Right renal cortex interstitium (tissue), 3 donors: ENCODE measurements at places on chromosomes 1 and 21.

GRCh38 chr1:118890851-118891384 is 97.2 kb downstream of the TBX15 start:
- DNase-seq = no peak

GRCh38 chr1:156750191-156750672 is 1.2 kb downstream of the HDGF start:
- no peak for DNase-seq

DNA sequence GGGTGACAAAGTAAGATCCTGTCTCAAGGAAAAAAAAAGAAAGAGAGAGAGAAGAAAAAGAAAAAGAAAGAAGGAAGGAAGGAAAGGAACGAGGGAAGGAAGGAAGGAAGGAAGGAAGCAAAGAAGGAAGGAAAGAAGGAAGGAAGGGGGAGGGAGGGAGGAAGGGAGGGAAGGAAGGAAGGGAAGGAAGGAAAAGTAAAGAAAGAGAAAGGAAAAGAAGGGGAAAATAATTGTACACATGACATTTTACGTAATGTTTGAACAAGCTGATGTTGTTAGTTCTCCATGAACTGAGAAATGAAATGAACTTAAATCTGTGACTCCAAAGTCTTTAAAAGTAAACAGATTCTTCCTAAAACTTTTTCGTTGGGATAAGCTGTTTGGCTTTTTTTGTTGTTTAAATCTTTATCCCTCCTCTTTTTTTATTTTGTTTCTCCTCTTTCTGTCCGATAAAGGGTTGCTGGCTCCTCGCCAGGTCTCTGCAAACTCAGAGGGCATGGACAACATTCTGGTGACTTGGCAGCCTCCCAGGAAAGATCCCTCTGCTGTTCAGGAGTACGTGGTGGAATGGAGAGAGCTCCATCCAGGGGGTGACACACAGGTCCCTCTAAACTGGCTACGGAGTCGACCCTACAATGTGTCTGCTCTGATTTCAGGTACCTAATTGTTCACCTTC is 59.8 kb downstream of the IL12RB2 start:
- no peak for DNase-seq

DNA sequence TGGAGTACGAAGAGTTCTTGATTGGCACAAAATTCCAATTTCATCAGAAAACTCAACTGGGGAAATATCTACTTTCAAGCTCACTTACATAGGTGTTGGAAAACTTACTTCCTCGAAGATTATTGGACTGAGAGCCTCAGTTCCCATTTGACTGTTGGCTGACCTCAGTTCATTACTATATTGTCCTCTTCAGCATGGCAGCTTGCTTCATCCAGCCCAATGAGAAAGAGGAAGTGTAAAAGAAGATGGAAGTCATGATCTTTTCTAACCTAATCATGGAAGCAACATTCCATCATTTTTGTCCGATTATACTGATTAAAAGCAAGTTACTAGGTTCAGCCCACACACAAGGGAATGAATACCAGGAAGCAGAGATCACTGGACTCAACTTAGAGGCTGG is 49.4 kb downstream of the HSD3B1 start:
- no peak for DNase-seq

DNA sequence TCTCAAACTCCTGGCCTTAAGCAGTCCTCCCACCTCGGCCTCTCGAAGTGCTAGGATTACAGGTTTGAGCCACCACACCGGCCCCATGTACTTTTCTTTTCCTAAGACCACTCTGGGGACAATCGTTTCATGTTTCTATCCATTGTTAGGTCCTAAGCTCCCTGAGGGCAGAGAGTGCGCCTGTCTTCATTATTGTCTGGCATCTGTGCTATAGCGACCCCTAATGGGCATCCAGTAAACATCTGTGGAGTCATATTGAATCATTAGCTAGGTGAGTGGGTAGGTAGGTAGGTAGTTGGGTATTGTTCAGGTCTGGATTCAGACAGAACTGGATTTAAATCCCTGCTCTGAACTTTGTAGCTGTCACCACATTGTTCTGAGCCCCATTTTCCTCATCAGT is 66.1 kb downstream of the TMEM53 start:
- DNase-seq = no peak

GRCh38 chr1:204087893-204088528 is 15.1 kb downstream of the SOX13 start:
- no peak for DNase-seq

- no peak for DNase-seq
These were observed 126.7 kb upstream of the KLHDC7A start for GRCh38 chr1:18353992-18354391.

- no peak for DNase-seq
These were observed 60.3 kb downstream of the UBE2T start for GRCh38 chr1:202281316-202282024.

GRCh38 chr21:46634427-46634826 is 1.0 kb upstream of the PRMT2 start:
- DNase-seq = no peak

GRCh38 chr1:56468518-56468917 is 110.8 kb downstream of the PLPP3 start:
- DNase-seq = no peak

DNA sequence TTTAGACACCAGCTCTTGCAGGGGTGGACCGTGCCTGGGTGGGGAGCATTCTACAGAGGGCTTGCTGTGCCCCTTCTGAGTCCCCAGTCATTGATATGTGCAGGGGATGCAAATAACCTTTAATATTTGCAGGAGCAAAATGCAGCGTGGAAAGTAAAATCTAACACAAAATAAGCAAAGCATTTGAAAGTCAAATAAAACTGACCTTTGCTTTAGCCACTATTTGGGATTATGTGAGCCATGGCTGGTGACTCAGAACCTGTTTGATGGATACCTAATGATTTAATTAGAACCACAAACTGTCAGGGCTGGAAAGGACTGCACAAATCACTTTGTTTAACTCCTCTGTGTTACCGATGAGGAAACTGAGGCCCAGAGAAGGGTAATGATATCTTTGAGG is 377.5 kb downstream of the HHAT start:
- DNase-seq = no peak

- no peak for DNase-seq
These were observed 193.0 kb upstream of the ZC3H12A start for GRCh38 chr1:37281354-37281753.

DNA sequence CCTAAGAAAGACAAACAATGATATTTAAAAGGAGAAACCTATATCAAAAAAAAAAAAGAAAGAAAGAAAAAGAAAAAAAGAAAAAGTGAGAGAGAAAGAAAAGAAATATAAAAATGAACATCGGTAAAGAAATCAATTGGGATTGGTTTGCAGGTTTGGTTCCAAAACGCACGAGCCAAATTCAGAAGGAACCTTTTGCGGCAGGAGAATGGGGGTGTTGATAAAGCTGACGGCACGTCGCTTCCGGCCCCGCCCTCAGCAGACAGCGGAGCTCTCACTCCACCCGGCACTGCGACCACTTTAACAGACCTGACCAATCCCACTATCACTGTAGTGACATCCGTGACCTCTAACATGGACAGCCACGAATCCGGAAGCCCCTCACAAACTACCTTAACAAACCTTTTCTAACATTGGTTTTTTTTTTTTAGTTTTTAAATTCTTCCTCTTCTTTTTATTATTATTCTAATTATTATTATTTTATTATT is 11.7 kb downstream of the LHX9 start:
- no peak for DNase-seq

DNA sequence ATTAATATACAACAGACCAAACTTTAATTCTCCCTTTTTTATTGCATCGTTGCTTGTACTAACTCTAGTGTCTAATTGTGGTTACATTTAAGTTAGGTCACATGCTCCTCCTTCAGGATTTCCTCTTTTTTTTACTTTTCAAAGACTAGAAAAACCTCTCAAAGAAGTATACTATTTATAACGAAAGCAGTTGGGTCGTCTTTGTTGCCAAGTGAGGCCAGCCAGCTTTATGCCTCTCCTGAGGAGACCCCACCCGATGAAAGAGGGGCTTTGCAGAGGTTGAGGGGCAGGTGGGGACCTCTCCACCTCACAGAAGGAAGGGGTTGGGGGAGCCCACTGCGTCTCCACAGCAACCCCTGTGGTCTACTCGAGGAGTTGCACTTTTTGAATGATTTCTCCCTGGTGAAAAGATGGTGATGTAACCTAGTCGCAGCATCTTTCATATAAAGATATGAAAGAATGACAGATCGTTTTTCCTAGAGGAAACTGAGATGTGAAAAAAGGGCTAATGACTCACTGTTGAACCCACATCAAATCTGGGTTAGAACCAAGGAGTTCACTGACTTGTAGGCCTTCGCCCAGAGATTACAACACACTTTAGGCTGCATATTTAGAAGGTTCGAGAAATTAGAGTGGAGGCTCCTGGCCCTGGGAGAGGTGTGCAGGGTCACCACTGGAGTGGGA is 6.4 kb downstream of the TGFB2 start:
- DNase-seq = no peak

GRCh38 chr1:21468599-21468998 is 28.7 kb downstream of the NBPF3 start:
- DNase-seq = no peak

DNA sequence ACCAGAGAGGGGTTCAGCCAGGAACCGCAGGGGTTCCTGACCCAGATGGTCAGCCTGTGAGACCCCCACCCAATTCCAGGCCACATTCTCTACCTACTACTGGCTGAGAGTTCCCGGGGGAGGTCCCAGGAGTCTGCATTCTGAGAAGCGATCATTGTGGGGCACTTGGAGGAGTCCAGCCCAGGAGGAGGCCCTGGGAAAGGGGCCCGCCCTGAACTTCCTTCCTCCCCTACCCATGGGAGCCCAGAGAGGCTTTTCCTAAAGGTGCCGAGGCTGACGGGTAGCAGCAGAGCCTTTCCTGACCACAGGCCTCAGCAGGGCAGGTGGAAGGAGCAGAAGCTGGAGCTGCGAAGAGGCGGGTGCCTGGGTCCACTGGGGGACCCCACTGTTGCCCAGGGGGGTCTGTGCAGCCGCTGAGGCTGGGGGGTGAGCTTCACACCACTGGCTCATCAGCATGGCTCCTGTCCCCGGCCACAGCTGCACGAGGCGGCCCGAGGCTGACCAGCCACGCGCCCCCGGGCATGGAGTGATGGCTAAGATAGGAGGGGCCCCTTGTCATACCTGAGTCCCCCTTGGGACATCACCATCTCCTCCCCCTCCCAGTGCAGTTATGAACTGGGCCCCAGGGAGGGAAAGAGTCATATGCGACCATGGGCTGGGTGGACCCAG is 127.7 kb downstream of the PRDM16 start:
- no peak for DNase-seq

- no peak for DNase-seq
These were observed 9.8 kb upstream of the SSX2IP start for GRCh38 chr1:84700070-84700469.

GRCh38 chr1:4837031-4837600 is 182.7 kb downstream of the AJAP1 start:
- no peak for DNase-seq

- DNase-seq = no peak
These were observed 37.5 kb upstream of the PDE9A start for GRCh38 chr21:42615924-42616323.
